ENCODE measurements at places on chromosomes 1 and 21.

DNA sequence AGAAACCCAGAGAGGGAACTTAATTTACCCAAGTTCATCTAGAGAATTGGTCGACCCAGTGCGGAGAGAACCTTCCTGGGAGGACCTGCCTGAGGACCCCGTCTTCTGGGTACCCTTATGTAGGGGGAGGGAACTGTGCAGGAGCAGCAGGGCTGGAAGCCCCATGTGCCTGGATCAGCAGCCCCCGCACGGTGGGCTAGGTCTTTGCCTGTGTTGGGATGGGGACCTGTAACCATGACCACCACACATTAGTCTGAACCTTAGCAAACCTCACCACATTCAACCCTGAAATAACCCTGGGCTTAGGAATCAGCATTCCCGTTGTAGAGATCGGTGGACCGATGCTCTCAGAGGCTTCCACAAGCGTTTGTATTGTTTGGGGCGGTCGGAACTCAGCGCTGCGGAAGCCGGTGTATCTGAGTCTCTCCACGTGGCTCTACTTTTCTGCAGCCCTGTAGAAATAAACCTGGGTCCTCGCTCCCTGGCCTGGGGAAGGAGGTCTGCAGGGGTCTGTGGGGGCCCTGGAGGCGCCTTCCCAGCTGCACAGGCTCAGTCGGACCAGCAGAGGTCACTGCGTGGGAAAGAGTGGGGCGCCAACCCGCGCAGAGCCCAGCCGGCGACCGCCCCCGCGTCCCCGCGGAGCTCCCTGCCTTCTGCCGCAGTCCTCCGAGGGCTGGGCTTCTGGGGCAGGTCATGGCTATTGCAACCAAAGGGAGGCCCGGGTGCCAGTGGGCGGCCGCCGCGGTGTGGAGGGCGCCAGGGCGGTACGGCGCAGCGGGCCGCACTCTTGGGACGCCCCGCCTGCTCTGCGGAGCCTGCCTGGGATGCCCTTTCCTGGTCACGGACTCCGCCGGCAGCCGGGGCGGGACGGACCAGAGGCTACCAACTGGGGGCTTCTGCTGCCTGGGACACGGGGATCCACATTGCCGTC lies 36.2 kb upstream of the KCNA10 start:
- peak; percentile 51 for DNase-seq

DNA sequence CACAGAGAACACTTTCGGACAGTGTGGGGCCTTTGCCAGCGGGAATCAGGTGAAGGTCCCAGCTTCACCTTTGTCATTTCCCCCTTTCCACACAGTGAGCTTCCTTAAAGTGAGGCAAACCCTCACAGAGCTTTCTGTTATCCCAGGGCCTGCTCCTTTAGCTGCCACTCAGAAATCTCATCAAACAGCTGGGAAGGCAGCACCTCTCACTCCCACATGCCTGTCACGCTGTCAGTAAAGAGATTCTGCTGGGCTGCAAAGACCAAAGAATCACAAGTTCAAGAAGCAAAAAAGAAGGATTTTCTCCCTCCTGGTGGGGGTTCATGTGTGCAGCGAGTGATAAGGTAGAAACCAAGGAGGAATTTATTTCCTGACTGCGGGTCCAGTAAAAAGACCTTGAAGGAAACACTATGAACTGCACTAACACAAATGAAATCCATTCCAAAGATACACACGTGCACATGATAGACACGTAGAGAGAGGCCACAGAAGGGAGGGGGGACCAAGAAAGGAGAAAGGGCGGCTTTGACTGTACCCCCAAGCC lies 44.0 kb downstream of the HTR6 start:
- DNase-seq: no peak

DNA sequence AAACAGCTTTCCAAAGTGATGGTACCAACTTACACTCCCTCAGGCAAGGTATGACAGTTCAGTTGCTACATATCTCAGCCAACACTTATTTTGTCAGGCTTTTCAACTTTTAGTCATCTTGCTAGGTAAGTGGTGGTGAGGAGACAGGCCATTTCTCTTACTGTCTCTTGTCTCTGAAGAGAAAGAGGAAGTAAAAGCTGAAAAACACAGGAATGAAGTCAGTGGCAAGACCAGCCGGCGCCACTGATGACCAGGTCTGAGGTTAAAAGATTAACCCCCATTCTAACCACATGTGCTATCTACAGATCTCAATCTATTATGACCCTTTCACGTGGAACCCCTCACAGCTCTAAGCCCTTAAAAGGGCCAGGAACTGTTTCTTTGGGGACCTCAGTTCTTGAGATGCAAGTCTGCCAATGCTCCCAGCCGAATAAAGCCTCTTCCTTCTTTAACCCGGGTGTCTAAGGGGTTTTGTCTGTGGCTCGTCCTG lies 4.2 kb downstream of the ADCY10 start:
- DNase-seq: peak; percentile 12

DNA sequence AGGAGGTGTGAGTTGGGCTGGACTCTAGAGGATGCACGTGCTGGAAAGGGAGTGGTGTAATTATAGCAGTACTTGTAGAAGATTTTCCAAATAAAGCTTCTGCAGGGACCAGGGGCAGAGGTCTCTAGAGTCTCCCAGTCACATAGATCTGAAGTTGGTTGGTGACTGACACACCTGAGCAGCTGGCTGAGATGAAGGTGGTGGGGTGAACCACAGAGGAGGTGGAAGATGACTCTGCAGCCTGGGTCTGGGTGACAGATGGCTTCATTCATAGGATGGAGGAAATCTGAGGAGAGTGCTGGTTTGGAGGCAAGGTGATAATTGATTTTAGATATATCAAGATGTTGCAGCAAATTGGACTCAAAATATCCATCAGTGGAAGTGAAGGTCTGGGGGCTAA lies 178.9 kb upstream of the IVNS1ABP start:
- DNase-seq: no peak

GRCh38 chr1:14775434-14775833 lies 176.9 kb downstream of the KAZN start:
- DNase-seq: no peak

DNA sequence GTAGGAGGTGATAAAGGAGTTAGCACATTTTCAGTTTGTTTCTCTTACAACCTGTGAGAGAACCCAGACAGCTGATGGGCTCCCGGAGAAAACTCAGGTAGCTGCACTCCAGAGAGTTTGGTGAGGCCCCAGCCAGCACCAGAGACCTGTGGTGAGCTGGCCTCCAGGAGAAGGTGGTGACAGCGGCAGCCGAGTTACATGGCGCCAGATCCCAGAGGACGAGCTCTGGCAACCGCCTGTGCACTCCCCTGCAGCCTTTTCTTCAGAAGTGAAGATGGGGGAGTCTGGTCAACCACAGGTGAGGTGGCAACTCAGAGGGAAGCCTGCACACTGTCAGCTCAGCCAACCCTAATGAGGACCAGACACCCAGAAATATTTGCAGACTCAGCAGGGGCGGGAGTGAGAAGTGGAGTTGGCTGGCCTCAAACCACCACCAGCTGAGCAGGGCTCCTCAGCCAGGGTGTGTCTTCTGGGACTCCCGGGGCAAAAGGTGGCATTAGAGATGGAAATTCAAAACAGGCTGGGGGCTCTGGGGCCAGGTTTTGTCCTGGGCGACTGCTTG lies 209.7 kb downstream of the SETD4 start:
- DNase-seq: no peak

DNA sequence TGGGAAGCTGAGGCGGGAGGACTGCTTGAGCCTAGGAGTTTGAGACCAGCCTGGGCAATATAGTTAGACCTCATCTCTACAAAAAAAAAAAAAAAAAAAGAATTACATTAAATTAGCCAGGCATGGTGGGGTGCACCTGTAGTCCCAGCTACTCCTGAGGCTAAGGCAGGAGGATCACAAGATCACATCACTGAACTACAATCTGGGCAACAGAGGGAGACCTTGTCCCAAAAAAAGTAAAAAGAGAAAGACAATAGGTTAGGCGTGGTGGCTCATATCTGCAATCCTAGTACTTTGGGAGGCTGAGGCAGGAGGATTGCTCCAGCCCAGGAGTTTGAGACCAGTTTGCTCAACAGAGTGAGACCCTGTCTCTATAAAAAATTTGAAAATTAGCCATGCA lies 130.3 kb downstream of the TIAM1 start:
- DNase-seq: no peak

DNA sequence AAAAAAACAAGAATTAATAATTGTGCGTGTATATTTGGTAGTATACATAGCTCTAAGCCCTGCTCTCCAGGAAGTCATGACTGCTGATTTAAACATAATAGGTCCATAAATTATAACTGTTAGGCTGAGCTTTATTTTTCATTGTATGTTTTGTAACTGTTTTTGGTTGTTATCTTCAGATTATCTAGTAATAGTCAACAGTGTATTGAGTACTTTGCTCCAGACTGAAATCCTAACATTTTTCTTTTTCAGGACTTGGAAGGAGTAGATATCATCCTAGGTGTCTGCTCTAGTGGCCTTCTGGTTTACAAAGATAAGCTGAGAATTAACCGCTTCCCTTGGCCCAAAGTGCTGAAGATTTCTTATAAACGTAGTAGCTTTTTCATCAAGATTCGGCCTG lies 90.9 kb downstream of the TMEM200B start:
- no peak for DNase-seq

- DNase-seq: peak; percentile 94
Observed at GRCh38 chr1:107941123-107941522, 23.9 kb downstream of the VAV3 start.

DNA sequence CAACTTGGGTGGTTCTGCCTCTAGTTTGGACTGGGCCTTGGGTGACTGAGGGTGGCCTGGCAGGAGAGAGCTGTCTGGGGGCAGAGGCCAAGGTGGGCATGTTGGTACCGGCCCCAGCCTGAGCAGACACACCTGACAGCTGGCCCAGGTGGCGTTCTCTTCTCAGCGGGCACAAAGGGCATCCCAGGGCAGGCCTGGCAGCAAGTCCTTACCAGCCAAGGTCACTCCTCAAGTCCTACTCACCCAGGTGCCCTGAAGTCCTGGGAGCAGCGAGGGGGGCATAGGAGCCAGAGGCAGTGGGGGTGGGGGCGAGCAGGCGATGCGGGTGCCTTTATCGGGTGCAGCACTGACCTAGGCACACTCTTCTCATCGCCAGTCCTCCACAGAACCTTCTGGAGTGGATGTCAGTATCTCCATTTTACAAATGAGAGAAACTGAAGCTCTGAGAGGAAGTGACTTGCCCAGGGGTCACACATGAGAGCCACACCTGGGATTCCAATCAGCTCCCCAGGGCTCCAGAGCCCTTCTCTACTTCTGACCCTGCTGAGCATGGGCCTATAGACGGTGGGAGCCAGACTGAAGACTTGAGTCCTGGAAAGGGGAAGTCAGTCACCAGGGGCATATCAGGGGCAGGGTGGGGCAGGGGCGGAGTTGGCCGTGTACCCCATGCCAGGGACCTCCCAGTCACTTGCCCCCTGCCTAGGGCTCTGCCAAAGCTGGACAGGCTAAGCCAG lies 587 bp upstream of the SLC25A34 start:
- peak; percentile 32 for DNase-seq

GRCh38 chr1:60763741-60764140 lies 318.6 kb upstream of the NFIA start:
- DNase-seq: no peak

DNA sequence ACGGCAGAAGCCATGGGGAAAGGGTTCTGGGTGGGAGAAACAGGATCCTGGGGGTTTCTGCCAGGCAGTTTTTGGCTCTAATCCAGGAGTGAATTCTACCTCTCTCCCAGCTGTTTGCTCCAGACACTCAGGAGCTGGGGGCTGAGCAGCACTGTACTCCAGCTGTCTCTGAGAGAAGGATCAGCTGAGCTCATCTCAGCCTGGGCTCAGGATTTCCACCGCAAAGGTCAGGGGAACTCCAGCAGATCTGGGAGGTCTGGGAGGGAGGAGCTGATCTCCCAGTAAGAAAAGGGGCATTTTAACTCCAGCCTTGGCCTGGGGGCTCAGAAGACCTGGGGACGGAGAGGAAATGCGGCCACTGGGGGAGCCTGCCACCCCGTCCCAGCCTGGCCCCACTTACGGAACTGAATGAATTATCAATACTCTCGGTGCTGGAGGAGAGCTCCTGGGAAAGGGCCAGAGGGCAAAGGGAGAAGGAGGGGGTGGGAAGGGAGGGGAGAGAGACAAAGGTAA lies 17.3 kb downstream of the PI4KB start:
- no peak for DNase-seq

DNA sequence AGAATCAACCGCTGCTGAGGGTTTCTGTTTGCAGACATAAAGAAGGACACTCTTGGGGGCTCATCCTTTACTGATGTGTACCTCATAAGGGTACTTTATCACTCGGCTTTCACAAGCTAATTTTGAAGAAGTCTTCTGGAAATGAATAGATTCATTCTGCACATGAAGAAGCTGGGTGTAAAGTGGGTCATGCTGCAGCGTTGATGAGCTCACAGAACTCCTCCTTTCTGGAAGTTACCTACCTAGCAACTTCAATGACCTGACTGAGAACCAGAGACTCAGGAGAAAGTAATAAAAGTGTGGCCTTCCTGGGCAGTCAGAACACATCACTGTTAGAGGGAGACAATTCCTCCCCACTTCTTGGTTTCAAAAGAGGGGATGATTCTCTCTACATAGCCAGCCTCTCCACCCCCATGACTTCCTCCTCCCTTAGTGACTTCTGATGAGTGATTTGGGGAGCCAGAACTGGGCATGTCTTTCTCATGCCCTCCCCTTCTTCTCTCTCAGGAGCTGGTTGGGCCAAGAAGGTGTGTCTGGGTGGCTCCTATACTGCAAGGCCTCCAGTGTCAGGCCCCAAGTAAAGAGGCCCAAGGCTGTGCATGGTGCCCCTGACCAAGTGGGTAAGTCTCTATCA lies 27.0 kb downstream of the PCNX2 start:
- DNase-seq: no peak

DNA sequence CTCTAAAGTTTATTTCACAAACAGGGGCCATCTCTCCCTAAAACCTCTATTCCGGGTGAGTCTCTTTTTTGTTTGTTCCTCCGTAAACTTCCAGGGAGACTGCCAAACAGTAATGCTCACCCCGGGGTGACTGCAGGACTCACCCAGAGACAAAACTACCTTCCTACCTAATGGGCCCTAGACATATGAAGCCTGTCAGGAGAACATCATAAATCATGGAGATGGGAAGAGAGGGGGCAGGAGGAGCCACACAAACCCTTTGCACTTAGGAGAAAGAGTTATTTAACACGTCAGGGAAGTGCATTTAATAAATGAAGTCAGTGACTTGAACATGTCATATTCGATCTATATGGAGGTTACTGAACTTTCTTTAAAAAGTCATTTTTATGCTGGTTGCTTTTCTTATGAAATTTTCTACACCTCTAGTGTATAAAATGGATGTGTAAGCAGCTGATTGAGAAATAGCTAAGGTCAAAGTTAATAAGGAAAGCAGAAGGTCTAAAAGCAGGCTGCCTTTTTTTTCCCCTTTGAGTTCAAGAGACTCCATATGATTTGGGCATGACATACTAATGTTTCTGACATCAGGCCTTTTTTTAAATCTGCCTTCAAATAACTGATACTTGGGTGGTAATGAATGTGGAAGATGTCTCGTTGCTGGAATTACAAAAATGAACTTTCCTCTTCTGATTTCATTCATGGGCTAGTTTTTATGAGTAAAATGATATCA lies 286.9 kb upstream of the USP25 start:
- no peak for DNase-seq

- DNase-seq: no peak
Observed at GRCh38 chr21:17340081-17340480, 172.8 kb upstream of the CXADR start.

DNA sequence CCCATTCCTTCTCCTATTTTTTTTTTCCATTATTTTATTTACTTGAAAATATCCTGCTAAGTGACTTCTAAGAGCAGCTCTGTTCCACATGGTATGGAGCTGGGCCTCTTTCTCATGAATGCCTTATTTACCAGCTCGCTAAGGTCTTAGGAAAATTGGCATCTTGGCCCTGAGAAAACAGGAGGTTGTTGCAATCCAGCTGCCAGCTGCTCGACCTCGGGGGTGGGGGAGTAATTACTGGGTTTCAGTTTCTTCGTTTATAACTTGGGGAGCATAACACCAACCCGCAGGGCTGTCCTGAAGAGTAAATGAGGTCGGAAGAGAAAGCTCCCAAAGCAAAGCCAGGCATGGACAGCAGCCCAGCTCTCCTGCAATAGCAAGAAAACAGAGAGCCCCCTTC lies 176.3 kb downstream of the AJAP1 start:
- DNase-seq: peak; percentile 34

All from NB4 (cell line).